Endothelial cell of umbilical vein (primary cell): ENCODE measurements at places on chromosomes 13 and 19. TPM values are rescaled to one million over a fixed set of nuclear protein-coding genes. Genes with fewer than 3 reads are reported as not detected.

GRCh38 chr19:58059003-58059670, at the start of gene ZNF135:
Gene ZNF135 (plus strand): TSS chr19:58059282. CDS start chr19:58060003, 721 bp downstream.
- no peaks in the 10 kb centered on the region for H3K4me1 ChIP-seq
- H3K27me3 ChIP-seq: no peaks in the 10 kb centered on the region
- no peak within 1 kb of the TSS for H3K27ac ChIP-seq
- H3K4me3 ChIP-seq: no peak within 1 kb of the TSS

The FFAR3 gene
- total RNA-seq: not detected in 2 replicates

GRCh38 chr13:46531953-46532352, 21.0 kb upstream of the LRCH1 start:
- no peak overlapping the region for H3K4me3 ChIP-seq
- no peaks in the 10 kb centered on the region for H3K36me3 ChIP-seq
- DNase-seq: no peak
- peaks cover 11% of the 10 kb centered on the region for H3K27me3 ChIP-seq

- no peak overlapping the region for H3K4me3 ChIP-seq
- no peak overlapping the region for H3K27ac ChIP-seq
- DNase-seq: no peak
- no peaks in the 10 kb centered on the region for H3K4me1 ChIP-seq
- no peaks in the 10 kb centered on the region for H3K36me3 ChIP-seq
- H3K27me3 ChIP-seq: no peaks in the 10 kb centered on the region
Measured at GRCh38 chr13:109602356-109602755, 184.0 kb downstream of the IRS2 start.

- H3K27ac ChIP-seq: no peak overlapping the region
- DNase-seq: peak; percentile 39
- H3K4me1 ChIP-seq: peaks cover 3% of the 10 kb centered on the region
- no peaks in the 10 kb centered on the region for H3K27me3 ChIP-seq
- no peak overlapping the region for H3K4me3 ChIP-seq
Measured at GRCh38 chr19:17762505-17763229, 11.4 kb downstream of the FCHO1 start.
